ENCODE measurements at places on chromosomes 7 and 10. TPM values are rescaled to one million over a fixed set of nuclear protein-coding genes. Genes with fewer than 3 reads are reported as not detected.

- no peak for DNase-seq
- H3K27me3 ChIP-seq, result no peaks in the 10 kb centered on the region
- H3K36me3 ChIP-seq, result no peaks in the 10 kb centered on the region
- H3K27ac ChIP-seq, result no peak overlapping the region
- H3K4me3 ChIP-seq, result no peak overlapping the region
These were observed 11.0 kb upstream of the IMPDH1 start for GRCh38 chr7:128420773-128421172.

DNA sequence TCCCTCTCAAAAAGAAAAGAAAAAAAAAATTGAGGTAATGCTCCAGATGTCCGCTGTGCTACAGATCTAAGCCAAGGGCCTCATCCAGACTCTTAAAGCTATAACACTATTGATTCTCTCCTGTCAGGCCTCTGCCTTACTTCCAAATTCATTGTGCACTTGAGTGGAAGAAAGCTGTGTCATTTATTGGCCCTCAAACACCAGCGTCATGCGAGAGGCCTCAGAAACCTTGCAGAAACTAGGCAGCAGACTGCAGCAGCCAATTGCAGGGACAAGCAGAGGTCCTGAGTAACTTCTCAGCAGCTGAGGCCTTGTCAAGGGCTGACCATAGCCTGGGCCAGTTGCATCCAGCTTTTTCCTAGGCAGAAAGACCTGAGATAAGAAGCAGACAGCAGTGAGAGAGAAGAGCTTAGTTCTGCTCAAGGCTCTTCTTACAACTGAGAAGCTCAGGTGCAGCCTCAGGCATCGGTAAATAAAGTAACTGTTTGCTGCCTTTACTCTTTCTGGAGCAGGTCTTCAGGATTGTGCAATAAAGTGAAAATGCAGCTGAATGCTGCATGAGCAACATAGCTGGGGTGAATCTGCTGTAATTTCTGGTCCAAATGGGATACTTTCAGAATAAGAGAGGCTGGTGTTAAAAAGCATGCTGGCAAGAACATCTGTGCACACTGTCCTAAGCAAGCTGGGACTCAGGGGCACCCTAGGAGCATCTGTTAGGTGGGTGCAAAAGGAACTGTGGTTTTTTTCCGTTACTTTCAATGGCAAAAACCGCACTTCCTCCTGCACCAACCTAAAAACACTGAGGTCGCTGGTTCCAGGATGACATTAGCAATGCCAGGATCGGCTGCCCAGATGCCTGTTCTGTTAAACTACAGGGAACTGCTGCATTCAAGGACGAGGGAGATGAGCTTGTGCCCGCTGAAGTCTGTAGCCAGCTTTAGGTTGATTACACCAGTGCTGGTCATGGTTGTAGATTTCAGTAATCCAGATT, 181.8 kb upstream of the PFKP start:
- H3K4me3 ChIP-seq, result no peak overlapping the region
- no peaks in the 10 kb centered on the region for H3K27me3 ChIP-seq
- H3K4me1 ChIP-seq, result no peaks in the 10 kb centered on the region
- no peak overlapping the region for H3K27ac ChIP-seq
- DNase-seq, result no peak

- no peak overlapping the region for H3K27ac ChIP-seq
- no peak for DNase-seq
- H3K4me1 ChIP-seq, result no peaks in the 10 kb centered on the region
These were observed 94.6 kb downstream of the TRIM24 start for GRCh38 chr7:138554674-138555073.

- DNase-seq, result no peak
- no peak overlapping the region for H3K4me3 ChIP-seq
- H3K27me3 ChIP-seq, result no peaks in the 10 kb centered on the region
- H3K27ac ChIP-seq, result no peak overlapping the region
- H3K36me3 ChIP-seq, result peaks cover 26% of the 10 kb centered on the region
These were observed 41.7 kb downstream of the HTRA1 start for GRCh38 chr10:122503012-122503411.

DNA sequence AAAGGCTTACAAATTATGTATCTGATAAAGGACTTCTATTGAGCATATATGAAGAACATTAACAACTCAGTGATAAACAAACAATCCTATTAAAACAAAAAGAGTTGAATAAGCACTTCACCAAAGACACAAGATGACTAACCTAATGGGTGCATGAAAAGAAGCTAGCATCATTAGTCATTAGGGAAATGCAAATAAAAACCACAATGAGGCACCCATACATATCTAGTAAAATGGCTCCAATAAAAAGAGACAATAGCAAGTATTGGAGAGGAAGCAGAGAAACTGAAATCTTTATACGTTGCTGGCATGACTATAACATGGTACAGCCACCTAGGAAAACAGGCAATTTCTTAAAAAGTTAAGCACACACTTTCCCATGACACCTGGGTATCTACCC, 77.6 kb upstream of the ZMIZ1 start:
- no peaks in the 10 kb centered on the region for H3K27me3 ChIP-seq
- no peaks in the 10 kb centered on the region for H3K4me1 ChIP-seq
- no peaks in the 10 kb centered on the region for H3K36me3 ChIP-seq
- no peak overlapping the region for H3K27ac ChIP-seq
- H3K4me3 ChIP-seq, result no peak overlapping the region

- no peaks in the 10 kb centered on the region for H3K4me1 ChIP-seq
- DNase-seq, result no peak
- no peak overlapping the region for H3K4me3 ChIP-seq
- H3K27me3 ChIP-seq, result no peaks in the 10 kb centered on the region
- H3K36me3 ChIP-seq, result no peaks in the 10 kb centered on the region
These were observed 309.4 kb downstream of the SFMBT2 start for GRCh38 chr10:7101451-7101850.

DNA sequence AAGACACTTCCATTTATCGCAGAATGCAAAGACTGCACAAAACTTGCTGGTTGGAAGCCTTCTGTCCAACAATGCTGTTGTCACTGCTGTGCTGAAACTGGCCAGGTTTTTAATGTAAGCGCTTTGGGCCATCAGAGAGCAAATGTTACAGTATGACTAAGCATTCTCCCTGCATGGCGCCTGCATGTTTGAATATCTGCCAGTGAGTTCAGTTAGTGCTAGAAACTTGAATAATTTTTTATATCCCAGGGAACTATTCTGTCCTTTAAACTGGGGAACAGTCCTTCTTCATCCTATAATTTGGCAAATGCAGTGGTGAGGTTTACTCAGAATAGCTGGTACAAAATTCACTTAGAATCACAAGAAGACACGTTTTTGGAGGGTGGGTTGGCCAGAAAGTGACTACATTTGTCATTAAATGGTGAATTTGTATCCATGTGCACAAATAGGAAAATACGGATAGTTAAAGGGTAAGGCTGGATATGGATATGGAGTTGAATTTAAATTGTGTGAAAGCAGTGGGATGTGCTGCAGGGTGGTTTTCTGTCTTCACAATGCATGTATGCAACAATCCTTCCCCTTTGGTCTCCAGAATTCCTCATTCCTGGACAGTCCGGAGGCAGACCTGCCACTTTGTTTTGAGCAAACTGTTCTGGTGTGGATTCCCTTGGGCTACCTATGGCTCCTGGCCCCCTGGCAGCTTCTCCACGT, 1.7 kb downstream of the ABCC2 start:
- H3K4me3 ChIP-seq, result no peak overlapping the region
- peaks cover 32% of the 10 kb centered on the region for H3K4me1 ChIP-seq
- H3K36me3 ChIP-seq, result no peaks in the 10 kb centered on the region
- no peaks in the 10 kb centered on the region for H3K27me3 ChIP-seq
- DNase-seq, result no peak

DNA sequence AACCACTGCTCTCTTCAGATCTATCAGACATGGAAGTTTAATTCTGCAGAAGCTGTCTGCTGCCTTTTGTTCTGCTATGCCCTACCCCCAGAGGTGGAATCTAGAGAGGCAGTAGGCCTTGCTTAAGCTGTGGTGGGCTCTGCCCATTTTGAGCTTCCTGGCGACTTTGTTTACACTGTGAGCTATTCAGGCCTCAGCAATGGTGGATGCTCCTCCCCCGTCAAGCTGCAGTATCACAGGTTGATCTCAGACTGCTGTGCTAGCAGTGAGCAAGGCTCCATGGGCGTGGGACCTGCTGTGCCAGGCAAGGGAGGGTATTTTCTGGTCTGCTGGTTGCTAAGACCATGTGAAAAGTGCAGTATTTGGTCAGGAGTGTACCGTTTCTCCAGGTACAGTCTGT, 45.1 kb upstream of the CDK14 start:
- no peak overlapping the region for H3K4me3 ChIP-seq
- no peak overlapping the region for H3K27ac ChIP-seq
- H3K36me3 ChIP-seq, result no peaks in the 10 kb centered on the region

DNA sequence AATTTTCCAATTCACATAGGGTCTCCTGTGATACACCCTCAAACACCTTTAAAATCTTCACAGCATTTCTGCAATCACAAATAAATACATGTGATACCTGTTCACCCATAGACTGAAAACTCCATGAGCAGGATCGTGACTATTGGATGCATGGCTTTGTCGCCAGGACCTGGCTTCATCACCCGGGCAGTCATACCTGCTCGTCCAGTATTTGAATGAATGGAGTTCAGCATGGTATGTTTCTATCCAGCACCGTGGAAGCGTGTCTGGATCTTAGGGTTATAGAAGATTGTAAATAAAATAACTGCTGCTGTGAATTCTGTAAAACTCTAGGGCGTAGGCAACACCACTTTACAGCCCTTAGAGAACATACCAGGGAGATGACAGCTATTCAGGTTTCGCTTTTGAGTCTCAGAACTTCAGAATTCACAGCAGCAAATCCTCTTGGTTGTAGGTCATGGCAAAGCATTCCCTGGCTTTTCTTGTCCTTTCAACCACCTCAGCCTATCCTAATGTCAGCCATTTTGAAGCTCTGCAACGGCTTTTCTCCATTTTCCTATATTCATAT, 47.4 kb upstream of the USP6NL start:
- no peaks in the 10 kb centered on the region for H3K36me3 ChIP-seq
- H3K27me3 ChIP-seq, result no peaks in the 10 kb centered on the region
- no peak overlapping the region for H3K27ac ChIP-seq
- no peak overlapping the region for H3K4me3 ChIP-seq
- no peak for DNase-seq

GRCh38 chr7:44454348-44454747, 36.1 kb downstream of the NUDCD3 start:
- H3K27ac ChIP-seq, result no peak overlapping the region
- no peaks in the 10 kb centered on the region for H3K27me3 ChIP-seq
- H3K4me3 ChIP-seq, result no peak overlapping the region
- H3K36me3 ChIP-seq, result no peaks in the 10 kb centered on the region
- DNase-seq, result no peak

DNA sequence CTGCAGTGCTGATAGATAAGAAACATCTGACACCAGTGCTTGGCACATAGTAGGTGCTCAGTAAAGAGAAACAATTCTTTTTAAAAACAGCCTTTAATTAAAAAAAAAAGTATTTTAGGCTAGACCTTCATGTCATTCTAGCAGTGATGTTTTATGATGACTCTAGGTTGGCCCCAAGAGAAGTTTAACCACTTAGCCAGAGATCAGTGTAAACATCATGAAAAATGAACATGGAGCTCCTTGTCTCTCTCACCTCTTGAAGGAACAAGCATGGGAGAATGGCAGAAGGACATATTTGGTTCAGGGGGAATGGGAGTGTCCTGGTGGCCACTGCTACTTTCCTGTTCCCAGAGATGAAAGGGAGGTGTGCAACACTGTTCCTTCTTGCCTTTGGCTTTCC, 641.0 kb downstream of the LRMDA start:
- no peak overlapping the region for H3K4me3 ChIP-seq
- peaks cover 42% of the 10 kb centered on the region for H3K4me1 ChIP-seq
- no peaks in the 10 kb centered on the region for H3K27me3 ChIP-seq
- no peak overlapping the region for H3K27ac ChIP-seq

DNA sequence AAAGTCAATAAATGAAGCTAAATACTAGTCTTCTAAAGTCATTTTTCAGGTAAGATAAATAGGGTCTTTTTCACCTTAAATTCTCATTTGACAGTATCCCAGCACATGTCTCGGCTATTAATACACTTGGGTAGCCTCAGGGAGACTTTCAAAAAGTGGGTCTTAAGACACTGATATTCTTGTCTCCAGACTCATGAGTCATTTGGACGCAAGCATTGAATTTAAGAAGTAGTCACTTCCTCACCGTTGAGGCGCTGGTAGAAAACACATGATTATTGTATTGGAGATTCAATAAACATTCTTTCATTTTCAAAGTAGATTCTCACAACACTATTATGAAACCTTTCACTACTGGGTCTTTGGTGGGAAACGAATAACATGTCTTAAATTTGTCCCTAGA, 108.9 kb upstream of the SP8 start:
- no peaks in the 10 kb centered on the region for H3K4me1 ChIP-seq
- H3K36me3 ChIP-seq, result no peaks in the 10 kb centered on the region
- H3K4me3 ChIP-seq, result no peak overlapping the region
- no peaks in the 10 kb centered on the region for H3K27me3 ChIP-seq
- no peak for DNase-seq
- no peak overlapping the region for H3K27ac ChIP-seq

GRCh38 chr7:33807779-33808482, 97.4 kb upstream of the BMPER start:
- peak overlapping the region; percentile 1 for H3K27ac ChIP-seq
- H3K4me1 ChIP-seq, result peaks cover 17% of the 10 kb centered on the region
- DNase-seq, result no peak

DNA sequence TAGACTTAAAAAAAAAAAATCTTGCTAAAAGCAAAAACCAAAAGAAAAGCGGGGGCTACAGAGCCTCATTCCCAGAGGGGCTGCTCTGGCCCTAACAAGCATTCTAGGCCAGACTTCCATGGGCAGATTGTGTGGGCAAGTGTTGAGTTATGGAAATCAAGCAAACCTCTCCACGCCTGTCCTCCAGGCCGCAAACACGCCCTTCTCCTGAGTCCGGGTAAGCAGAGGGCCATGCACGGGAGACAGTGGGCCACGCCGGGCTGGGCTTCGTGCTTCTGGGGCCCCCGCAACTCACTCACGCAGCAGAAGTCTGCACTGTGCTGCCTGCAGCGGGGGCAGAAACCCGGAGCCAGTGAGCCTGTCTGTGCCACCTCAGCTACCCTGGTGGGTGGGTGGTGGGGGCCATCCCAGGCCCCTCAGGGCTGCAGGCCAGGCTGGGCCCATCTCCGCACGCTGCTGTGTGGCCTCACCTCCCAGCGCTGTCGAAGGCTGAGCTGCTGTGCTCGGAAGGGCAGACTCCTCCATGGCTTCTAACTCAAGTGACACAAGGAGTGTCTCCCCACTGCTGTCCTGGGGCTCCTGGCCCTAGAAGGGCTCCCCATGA, 125.6 kb downstream of the FAM53B start:
- no peaks in the 10 kb centered on the region for H3K27me3 ChIP-seq
- peaks cover 36% of the 10 kb centered on the region for H3K36me3 ChIP-seq
- peaks cover 28% of the 10 kb centered on the region for H3K4me1 ChIP-seq

- peaks cover 9% of the 10 kb centered on the region for H3K27me3 ChIP-seq
- H3K4me1 ChIP-seq, result no peaks in the 10 kb centered on the region
- H3K27ac ChIP-seq, result no peak overlapping the region
- H3K36me3 ChIP-seq, result no peaks in the 10 kb centered on the region
- no peak overlapping the region for H3K4me3 ChIP-seq
These were observed 32.4 kb upstream of the RET start for GRCh38 chr10:43044448-43044921.

The CFAP46 gene
- 1.7 TPM for total RNA-seq

The HYAL4 gene
- total RNA-seq, result not detected

The UCMA gene
- not detected for total RNA-seq

The IFIT1 gene
- total RNA-seq, result 19.4 TPM

The TCAF2 gene
- 2.1 TPM for total RNA-seq

The PNLIP gene
- total RNA-seq, result not detected

The VSTM2A gene
- total RNA-seq, result 1.4 TPM

The GCK gene
- total RNA-seq, result 0.27 TPM

The RSBN1L gene
- 33.6 TPM for total RNA-seq

The TLL2 gene
- total RNA-seq, result 0.36 TPM

The KCND2 gene
- 3.3 TPM for total RNA-seq

The NPC1L1 gene
- 0.83 TPM for total RNA-seq

The FBXL13 gene
- 2.5 TPM for total RNA-seq
